ENCODE measurements at places on chromosomes 3 and 15.

GRCh38 chr15:69554279-69554961 lies 101.8 kb downstream of the RPLP1 start:
- DNase-seq, result no peak

DNA sequence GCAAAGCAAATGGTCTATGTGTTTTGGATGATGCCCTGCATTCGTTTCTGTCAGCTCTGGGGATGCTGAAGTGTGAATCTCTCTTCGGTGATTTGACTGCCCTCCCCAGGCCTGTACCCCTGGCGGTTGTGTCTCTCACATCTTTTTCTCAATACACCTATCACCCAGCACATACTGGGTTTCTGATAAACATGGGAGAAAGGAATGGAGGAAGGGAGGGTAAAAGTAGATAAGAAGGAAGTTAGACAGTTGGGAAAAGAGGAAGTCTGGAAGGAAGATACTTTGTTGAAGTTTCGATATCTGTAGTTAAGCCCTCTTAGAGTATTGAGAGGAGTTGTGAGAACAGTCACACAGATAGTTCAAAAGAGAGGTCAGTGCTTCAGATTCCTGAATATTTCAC lies 35.8 kb upstream of the LRTM1 start:
- no peak for DNase-seq

- DNase-seq, result no peak
Observed at GRCh38 chr3:119538772-119539171, 20.6 kb downstream of the CD80 start.

DNA sequence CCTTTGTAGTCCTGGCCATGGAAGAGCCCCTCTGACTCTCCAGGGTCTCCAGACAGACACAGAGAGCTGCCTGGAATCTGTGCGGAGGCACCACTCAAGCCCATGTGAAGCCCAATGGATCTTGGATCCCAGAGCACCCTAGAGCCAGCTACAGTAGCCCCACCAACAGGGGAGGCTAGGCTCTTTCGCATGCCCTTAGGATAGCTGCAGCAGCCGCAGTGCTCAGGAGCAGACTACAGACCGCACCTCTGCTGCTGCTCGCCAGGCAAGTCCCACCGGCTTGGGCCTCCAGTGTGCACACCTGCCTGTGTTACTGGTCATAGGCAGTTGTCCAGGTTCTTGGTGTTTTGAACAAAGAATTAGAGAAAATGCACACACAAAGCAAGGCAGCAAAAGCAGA lies 131.6 kb downstream of the SPATA16 start:
- DNase-seq, result no peak

DNA sequence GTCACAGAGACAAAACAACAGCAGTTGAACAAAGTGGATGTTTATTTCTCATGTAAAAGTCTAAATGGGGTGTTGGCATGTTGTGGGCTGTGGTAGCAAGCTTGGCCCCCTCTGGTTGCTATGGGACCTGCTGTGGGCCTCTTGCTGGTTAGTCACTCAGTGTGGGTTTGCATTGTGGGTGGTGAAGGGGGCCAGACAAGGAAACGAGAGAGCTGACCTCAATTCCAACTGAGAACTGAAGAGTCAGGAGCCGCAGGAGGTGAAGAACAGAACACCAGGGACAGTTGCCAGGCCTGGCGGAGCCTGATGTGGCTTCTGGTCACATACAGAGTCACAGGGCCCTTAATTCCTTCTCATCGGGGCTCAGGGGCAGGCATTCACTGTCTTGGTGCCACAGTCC lies 1.9 kb upstream of the ADPGK start:
- no peak for DNase-seq

DNA sequence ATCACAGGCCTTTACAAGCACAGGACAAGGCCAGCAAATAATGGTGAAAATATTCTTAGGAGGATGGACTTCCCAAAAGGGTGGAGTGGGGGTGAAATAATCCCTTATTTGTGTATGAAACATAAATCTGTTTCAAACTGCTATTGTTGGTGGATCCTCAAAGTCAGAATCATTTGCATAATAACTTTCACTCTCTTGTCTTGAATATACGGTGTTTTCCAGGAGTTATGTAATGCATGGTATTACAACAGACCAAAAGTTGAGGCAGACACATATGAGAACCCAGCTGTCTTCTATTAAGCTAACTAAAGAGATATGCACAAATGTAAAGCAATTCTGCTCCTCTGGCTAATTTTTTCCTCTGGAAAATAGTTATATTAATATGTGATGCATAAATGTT lies 57.7 kb downstream of the PRTG start:
- no peak for DNase-seq

- DNase-seq, result no peak
Observed at GRCh38 chr3:106035619-106036018, 166.8 kb upstream of the CBLB start.

- no peak for DNase-seq
Observed at GRCh38 chr3:44999782-45000181, 23.7 kb downstream of the EXOSC7 start.

- DNase-seq, result no peak
Observed at GRCh38 chr15:37682304-37682703, 252.1 kb upstream of the TMCO5A start.

DNA sequence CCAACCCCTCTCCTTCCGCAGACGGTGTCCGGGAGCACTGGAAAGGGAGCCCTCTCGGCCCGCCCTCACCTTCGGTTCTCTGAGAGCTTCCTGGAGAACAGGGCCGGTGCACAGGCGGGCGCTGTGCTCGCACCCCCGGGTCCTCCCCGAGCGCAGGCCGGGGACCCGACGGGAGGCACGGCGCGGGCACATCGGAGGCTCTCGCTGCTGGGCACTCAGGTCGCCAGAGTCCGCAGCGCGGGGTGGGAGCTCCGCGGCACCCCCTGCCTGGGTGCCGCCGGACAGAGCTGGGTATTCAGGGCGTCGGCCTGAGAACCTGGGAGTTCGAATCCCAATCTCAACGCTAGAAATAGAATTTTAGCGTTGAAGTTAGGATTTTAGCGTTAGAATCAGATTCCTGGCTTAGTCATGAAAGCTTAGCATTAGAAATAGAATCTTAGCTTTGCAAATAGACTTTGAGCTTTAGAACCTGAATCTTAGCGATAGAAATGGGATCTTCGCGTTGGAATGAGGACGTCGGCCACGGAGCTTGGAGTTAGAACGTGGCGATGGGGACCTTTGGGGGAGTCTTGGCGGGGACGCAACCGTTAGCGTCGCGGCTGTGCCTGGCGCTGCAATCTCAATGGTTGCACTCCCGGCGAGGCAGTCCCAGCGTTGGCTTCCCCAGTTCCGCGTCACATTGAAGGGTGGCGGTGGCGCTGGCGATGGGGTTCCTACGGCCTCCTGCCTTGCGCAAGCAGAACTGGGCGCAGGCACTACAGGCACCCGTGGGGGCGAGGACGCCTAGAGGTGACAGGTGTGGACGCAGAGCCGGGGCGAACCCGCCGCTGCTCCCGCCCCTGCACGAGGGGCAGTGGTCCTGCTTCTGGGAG lies 549 bp downstream of the TRH start:
- DNase-seq, result no peak

DNA sequence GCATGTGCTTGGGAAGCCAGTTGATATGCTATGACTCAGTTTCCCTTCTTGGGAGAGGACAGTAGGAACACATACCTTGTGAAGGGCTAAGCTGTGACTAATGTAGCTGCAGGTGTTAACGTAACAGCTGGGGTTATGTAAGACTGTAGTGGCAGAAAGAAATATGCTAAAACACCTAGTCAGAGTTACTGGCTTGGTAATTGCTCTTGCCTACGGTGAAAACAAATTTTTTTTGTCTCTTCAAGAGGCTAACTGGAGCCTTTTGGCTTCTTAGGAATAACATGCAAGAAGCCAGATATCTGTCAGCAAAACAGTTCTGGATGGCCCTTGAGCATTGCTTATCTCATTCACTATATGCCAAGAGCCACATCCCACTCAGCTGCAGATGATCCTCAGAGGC lies 1.4 kb downstream of the MAPKBP1 start:
- DNase-seq, result no peak

DNA sequence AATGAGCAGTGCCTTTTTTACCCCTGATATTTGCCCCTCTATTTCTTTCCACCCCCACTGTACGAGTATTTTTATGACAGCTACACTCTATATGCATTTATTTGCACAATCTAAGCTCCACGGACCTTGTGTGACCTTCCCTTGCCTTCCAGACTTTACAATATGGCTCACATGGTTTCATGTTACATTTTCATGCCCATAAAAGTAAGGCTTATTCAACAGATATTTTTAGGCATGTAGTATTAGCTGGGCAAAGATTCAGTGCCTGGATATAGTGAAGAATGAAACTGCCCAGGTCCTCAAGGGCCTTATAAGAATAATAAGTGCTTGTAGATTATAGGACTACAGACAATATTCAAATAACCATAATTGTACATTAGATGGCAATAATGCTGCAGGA lies 481.9 kb upstream of the CNTN4 start:
- DNase-seq, result no peak

DNA sequence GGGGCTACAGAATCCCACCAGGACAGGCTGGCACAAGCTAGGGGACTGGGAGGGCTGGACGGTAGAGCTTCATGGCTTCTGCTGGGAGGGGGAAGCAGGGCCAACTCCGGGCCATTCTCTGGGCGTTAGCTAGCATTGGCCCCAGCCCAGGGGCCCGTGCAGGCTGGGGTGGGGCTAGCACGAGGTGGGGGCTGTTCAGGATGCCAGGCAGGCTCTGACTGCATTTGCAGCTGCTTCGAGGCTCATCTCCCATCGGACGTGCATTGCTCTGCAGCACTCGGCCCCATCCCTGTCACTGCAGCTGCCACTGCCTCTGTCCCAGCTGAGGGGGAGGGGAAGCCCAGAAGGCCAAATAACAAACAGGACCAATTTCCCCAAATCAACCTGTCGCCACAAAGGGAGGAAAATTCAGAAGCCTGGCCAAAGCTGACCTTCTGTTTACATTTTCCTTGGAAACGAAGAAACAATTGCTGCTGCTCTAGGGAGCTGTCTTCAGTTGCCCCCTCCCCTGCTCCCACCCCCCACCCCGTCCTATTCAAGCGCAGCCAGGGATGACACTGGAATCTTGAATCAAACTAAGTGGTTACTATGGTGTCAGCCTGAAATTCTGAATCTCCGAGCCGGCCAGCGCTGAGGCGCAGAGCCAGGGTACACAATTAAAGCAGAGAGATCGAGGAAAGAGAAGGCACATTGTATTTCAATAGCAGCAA lies 138.8 kb upstream of the PRR20G start:
- DNase-seq, result no peak

DNA sequence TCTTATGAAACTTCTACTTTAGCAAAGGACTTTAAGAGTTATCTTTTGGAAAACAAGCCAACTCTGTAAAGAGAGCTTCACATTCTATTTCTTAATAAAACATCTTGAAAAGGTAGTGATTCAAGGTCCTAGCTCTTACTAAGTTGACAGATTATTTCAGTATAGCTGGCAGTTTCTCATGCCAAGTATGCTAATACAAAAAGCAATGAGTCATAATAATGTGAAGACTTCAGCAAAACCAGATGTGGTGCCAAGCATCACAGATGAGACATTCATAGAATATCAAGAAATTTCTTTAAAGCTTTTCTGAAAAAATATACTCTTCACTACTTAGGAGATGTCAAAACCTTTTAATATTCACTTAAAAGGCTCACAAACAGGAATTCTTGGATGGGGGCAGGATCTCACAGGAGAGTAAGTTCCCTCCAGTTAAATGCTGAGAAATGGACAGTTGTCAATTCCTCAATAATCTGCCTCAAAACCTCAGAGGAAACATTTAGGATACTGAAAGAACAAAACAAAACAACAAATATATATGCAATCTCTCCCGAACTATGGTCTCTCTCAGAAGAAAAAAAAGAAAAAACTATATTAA lies 45.6 kb downstream of the DCBLD2 start:
- DNase-seq, result no peak

GRCh38 chr3:150960708-150961684 lies 11.5 kb downstream of the CLRN1 start:
- DNase-seq, result no peak

GRCh38 chr3:14760185-14760584 lies 58.6 kb upstream of the FGD5 start:
- DNase-seq, result no peak

GRCh38 chr15:75454471-75455378 lies 3.2 kb upstream of the SIN3A start:
- DNase-seq, result peak; percentile 72

DNA sequence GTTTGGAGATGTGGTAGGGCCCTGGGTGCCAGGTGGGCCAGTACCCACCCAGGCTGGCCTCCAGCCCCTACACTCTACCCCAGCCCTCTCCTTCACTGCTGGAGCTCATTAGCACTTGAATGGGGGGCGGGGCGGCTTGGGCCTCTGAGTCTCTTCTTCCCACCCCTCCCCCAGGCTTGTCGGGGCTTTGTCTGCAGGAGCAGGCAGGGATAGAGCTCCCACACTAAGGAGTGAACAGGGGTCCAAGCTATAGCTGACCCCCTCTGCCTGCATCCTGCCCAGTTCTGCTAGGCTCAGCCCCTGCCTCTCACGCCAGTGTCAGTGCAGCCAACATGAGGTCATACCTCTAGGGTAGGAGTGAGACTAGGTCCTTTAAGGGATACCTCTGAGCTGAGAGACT lies 5.2 kb downstream of the GNAI2 start:
- no peak for DNase-seq

DNA sequence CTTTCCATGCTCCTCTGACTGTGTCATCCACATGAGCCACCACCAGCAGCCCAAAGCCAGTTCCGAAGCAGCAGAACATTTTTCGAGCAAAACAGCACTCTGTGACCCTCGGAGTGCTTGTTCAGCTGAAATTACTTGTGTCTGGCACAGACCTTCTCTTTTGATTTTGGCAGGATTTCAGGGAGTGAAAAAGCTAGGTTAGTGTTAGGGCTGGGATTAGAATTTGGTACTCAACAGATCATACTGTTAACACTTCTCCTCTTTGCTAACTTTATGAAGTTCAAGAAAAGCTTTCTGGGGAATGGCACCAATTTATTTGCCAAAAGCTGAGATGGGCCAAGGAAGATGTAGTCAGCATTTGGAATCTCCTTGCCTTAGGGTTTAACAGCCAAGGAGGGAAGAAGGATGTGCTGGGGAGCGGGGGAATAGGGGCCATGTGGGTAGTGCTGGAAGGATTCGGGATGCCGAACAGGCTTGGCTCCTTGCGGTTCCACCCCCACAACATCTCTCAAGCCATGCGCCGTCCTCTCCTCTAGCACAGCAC lies 55.1 kb upstream of the TRA2B start:
- DNase-seq, result no peak

- no peak for DNase-seq
Observed at GRCh38 chr3:53795176-53795575, 51.0 kb downstream of the CHDH start.

DNA sequence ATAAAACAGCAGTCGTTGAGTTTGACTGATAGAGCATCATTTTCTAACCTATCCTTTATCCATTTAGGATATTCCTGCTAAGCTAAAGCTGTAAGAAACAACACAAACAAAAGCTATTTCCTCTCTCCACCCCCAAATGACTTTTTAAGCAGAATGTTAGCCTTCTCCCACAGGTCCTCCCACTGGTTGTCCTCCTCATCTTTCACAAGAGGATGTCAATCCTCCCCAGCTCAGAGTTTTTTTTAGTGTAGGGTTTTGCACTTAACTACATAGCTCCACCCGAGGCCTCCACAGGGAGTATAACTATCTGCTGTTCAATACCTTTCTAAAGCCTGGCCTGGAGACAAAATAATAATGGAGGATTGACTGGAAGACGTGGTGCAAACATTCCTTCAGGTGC lies 7.8 kb downstream of the SETMAR start:
- no peak for DNase-seq

Measured in stimulated activated CD4-positive, alpha-beta T cell treated with anti-CD3 and anti-CD28 coated beads, TNF-alpha, amount 100 ng/mL, for 4 hours (primary cell).